Left renal cortex interstitium (tissue), 4 donors: ENCODE measurements at places on chromosomes 12 and 14.

- DNase-seq: no peak
These were observed 96.1 kb downstream of the APAF1 start for GRCh38 chr12:98741196-98741555.

DNA sequence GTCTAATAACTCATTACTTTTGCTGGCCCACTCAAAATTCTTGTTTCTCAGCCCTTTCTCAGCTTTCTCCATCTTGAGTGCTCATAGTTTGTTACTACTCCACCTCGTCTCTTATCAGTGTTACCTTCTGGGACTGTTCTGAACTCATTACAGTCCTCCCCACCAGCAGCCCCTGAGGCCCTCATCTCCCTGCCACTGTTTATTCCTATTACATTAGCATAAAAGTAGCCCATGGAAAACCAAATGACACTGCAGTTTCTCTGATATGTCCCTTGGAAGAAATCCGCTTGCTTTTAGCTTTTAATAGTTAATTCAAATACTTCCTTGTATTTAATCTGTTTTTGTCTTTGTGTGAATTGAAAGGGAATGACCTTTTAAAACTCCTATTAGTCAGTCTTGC is 7.6 kb downstream of the AKAP6 start:
- no peak for DNase-seq

GRCh38 chr12:129871991-129872972 is 31.5 kb downstream of the TMEM132D start:
- DNase-seq: no peak

- no peak for DNase-seq
These were observed 299.7 kb upstream of the RGS6 start for GRCh38 chr14:71632440-71632946.

DNA sequence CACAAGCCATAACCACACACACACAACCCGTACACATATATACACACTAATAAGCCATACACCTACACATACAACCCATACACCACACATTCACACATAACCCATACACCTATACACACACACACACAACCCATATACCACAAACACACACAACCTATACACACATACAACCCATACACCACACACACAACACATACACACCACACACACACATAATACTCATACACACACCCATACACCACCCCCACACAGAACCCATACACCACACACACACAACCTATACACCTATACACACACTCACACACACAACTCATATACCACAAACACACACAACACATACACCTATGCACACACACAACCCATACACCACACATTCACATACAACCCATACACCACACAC is 44.1 kb downstream of the TMEM121 start:
- no peak for DNase-seq

GRCh38 chr12:110370732-110371231 is 32.7 kb downstream of the ANAPC7 start:
- DNase-seq: no peak

GRCh38 chr12:40444174-40444573 is 219.4 kb downstream of the LRRK2 start:
- no peak for DNase-seq

GRCh38 chr14:29806124-29806517 is 121.5 kb downstream of the PRKD1 start:
- no peak for DNase-seq

- no peak for DNase-seq
These were observed 231.7 kb downstream of the NRXN3 start for GRCh38 chr14:78401866-78402265.

DNA sequence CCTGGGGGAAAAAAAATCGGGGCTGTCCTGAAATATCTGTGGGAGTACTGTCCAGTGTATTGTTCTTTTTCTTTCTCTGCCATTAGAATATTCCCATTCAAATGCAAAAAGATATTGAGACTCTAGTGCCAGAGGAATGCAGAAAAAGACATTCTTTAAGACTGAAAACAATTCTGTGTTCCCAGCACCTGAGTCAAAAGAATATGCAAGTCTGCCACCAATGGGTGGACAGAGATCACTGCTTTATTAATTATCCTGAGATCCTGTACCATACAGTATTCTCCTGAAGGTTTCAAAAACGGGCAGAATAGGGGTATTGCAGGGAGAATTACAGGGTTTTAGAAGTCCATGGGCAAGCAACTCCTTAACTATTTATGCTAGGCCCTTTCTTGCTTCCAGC is 361.8 kb downstream of the C12orf50 start:
- no peak for DNase-seq

DNA sequence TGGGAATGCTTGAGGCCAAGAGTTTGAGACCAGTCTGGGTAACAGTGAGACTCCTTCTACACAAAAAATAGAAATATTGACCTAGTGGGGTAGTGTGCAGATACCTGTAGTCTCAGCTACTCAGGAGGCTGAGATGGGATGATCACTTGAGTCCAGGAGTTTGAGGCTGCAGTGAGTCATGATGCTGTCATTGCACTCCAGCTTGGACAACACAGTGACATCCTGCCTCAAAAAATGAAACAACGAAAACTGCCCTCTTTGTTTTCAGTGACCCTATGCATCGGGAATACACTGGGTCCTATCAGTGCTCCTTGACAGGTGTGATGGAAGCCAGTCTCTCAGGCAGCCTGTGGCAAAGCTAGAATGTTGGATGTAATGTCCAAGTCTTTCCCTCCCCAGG is 311.5 kb upstream of the OR4E1 start:
- no peak for DNase-seq

- DNase-seq: no peak
These were observed 63.9 kb upstream of the PTGR2 start for GRCh38 chr14:73787486-73788316.

GRCh38 chr12:63404611-63405010 is 253.6 kb upstream of the AVPR1A start:
- DNase-seq: no peak

DNA sequence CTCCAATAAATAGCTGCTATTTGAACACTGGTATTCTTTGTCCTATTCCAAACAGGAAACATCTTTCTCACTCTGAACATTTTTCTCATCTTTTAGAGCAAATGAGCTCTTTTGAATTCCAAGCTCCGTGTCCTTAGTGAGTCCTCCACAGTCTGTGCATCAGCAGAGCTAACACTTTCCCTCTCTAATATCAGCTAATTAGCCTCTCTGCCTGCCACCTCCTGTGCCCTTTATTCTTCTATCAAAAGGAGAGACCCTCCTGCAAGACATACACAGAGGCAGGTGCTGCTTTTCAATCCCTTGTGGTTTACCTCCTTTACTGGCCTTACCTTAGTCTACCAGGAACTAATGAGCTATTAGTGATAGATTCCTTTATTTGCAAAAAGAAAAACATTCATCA is 178.5 kb downstream of the SLC35F4 start:
- no peak for DNase-seq

- no peak for DNase-seq
These were observed 64.5 kb upstream of the STK38L start for GRCh38 chr12:27179400-27180214.

GRCh38 chr12:115255257-115255656 is 571.3 kb upstream of the TBX3 start:
- DNase-seq: no peak

- DNase-seq: no peak
These were observed 258.9 kb downstream of the DPF3 start for GRCh38 chr14:72634691-72635616.

GRCh38 chr12:97260786-97261185 is 201.8 kb upstream of the RMST start:
- DNase-seq: no peak
